ENCODE measurements at places on chromosomes 3 and 15.

GRCh38 chr3:45871780-45872179, 14.6 kb upstream of the CCR9 start:
- no peak for DNase-seq

DNA sequence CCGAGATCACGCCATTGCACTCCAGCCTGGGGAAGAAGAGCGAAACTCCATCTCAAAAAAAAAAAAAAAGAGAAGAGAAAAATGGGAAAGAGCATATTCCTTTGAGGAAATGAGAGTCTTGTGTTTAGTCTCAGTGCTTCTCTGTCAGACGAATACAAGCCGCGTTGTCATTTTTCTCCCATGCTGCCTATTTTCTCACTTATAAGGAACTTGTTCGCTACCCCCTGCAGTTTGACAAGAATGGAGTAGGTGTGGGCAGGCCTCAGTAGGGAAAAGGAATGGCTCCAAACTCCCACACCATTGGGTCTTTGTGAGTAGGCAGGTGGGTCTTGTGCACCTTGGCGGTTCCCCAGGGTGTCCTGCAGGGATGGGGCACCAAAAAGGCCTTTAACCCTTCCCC, 6.5 kb downstream of the GPR160 start:
- DNase-seq, result no peak

DNA sequence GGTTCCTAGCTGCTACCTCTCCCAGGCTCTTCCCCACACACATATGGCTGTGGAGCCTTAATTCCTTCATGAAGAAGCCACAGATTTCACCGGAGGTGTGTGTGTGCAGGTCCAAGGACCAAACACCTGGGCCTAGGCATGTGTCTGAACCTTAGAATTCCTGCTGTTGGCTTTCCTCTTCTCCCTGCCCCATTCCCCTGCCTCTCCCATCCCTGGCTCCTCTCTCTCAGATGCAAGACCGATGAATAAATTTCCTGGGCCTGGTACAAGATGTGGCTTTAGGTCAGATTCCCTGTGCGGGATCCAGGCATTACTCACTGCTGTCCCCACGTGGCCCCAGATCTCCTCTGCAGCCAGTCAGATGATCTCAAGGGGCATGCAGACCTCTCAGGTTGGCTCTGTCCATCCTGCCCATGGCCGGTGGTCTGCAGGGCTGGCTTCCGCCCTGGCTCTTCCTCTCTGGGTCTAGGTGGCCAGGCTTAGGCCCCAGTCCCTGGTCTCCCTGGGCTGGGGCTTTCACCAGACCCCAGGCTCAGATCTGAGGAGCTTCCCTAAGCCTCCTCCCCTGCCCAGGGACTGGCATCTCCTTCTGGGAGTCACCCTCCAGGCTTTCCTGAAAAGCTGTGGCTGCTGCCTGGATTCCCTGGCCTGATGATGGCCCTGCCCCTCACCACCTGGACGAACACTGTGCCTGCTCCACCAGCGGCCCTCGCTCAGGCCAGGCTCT, 20.5 kb downstream of the CCR9 start:
- no peak for DNase-seq

- DNase-seq, result no peak
Measured at GRCh38 chr3:160477750-160478149, 28.2 kb upstream of the TRIM59 start.

DNA sequence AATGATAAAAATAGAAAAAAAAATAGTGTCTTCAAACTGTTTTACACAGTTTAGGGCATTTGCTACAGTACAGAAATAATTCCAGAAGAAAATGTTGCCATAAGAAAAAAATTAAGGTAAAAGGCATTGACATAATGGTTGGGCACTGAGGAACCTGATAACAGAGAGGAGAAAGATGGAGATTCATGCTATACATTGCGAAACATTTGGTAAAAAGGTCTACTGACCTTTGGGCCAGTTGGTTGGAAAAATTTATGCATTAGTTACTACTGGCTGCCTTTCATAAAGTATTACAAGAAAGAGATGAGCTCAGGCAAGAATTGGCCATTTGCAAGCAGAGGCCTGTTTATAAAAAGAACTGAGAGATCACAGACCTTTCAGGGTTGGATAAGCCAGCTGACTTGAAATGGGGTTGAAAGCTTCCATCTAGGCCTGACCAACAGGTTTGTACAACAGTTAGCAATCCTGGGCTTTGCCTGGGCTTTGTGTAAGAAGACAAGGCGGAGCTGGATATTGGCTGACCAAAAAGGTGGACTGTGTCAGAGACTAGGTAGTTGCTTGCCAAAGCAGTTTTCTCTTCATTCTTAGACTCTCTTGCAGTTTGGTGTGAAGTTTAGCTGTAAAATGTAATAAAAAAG, 166.6 kb upstream of the MCTP2 start:
- DNase-seq, result no peak

DNA sequence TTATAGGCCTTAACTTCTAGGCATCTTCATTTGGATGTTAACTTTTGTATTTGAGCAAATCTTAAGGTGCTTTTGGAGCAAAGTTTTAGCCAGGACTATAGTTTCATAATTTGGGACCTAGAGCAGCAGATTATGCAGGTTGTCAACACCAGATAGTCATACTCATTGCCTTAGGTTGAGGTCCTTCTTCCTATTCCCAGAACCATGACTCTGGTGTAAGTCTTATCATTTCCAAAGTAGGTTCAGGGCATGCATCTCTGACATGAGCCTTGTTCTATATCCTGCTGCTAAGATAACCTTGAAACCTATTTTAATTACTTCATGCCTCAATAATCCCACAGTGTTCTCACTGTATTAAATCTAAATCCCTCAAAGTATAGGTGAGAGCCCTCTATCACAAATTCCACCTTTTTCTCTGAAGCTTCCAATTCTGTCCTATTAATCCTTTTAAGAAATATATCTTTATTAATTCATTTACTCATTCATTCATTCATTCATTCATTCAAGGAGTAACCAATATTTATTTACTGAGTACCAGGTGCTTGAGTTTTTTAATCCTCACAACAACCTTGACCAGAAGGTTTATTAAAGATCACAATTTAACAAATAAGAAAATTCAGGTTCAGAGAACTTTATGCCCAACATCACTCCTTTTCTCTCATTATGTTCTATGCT, 2.7 kb upstream of the FNDC3B start:
- DNase-seq, result no peak

DNA sequence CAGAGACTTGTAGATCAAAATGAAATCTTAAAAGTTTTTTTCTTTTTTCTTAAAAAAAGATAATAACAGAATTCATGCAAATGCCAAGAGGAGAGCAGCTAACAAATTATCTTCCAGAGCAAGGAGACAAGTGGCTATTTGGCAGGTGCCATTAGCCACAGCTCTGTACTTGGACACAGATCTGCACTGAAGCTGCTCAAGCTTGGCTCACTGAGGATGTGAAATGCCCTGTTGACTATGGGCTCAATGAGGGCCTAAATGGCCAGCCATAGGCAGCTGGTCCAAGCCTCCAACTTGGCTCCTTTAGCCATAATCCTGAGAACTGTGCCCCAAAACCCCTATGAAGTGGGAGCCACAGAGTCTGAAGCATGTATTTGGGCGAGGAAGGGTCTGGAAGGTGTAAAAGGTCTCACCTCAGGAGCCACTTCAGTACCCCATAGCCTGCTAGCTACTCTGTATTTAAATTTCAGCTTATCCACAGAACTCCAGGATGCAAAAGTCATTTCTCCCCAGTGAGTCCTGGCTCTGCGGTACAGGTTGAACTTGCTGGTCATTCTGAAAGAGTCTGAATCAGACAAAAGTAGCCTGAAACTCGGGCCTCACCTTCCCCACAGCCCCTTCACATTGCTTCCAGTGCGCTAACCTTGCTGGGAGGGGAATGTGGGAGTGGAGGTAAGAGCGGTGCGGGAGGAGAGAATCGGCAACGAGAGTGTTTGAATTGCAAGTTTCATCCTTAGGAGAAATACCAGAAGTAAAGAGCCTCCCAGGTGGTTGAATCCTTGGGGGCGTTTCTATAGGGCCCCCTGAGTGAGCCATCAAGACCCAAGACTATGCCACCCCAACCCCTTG, 48.0 kb downstream of the ZIC4 start:
- no peak for DNase-seq

DNA sequence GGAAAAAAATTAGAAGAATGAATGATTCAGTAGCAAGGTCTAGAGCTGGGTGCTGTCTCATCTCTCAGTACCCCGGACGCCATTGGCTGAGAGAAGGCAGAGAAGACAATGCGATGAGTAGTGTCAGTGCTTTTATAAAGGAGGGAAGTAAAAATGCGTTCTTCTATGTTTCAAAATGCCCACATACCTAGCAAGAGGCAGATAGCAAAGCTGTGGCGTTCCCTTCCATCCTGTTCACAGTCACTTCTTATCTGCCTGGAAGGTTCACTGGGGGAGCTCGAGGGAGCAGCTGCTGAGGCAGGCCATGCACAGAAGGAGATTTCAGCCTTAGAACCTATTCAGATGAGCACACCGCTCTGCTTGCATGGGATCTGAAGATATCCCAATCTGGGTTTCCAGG, 234.0 kb downstream of the RPLP1 start:
- DNase-seq, result no peak

DNA sequence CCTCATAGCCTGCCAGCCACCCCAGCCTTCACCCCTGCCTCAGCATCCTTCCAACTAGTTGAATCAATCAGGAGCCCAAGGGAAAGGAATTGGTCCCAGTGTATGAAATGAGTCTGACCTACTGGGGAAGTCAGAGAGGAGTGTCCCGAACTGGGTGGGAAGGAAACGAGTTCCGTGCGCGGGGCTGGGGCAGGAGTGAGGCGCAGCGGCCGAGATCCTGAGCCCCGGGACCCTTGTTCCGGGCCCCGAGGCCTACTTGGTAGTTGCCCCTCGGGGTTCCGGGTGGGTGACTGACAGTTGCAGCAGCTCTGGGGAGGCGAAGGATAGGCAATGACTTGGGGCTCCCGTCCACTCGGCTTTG, 1.1 kb upstream of the PLCL2 start:
- DNase-seq, result no peak

GRCh38 chr3:160454995-160455394, 5.4 kb upstream of the TRIM59 start:
- no peak for DNase-seq

- no peak for DNase-seq
Measured at GRCh38 chr3:61594964-61595285, 33.6 kb downstream of the PTPRG start.

DNA sequence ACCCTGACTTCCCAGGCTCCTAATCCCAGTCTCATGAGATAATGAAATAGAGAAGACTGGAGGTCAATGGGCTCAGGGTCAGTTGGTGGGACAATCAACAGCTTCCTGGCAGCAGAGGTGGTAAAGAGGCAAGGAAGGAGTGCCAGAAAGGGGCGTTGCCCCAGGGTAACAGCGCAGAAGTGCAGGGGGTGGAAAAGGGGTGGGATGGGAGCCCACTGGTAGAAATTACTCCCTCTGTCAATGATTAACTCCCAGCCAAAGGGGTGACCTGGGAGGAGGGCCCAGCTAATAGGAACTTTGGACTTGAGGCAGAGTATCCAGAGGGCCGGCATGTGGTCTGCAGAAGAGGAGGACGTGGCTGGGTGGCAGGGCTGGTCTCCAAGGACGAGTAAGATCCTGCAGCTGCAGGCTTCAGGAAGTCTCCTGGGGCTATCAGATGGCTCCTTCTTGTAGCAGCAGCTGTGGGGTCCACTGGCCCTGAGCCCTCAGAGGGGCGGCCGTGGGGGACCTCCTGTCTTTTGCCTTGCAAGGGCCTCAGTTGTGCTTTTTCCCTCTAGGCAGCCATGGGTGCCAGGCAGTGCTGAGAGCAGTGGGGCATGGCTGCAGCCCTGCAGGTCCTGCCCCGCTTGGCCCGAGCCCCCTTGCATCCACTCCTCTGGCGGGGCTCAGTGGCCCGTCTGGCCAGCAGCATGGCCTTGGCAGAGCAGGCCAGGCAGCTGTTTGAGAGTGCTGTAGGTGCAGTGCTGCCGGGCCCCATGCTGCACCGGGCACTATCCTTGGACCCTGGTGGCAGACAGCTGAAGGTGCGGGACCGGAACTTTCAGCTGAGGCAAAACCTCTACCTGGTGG, 2.3 kb downstream of the GLYCTK start:
- DNase-seq, result no peak

DNA sequence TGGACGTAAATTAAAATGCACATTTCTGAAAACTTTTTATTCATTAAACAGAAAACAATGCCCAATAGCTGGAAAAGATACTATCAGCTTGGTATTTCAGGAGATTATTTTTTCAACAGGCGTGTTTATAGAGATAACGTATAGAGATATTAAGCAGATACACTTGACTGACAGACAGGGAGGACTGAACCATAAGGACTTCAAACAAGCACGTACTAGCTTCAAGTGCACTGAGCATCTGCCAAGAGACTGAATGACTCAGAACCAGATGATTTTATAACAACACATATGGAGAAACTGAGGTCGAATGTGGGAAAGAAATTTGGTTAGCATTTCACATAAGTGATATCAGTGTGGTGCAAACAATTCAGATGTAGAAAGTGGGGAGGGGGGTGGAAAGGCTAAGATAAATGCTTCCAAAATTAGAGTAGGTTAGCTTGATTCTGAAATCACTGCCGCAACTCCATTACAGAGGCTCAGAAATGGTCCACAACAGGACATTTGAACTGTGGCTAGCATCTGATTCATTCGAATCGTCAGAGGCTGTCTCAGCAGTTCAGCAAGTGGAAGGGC, 103.5 kb downstream of the SEMA6D start:
- no peak for DNase-seq

GRCh38 chr15:58453931-58454793, 22.4 kb downstream of the LIPC start:
- no peak for DNase-seq

- DNase-seq, result no peak
Measured at GRCh38 chr3:129343643-129344360, 65.1 kb downstream of the HMCES start.

- no peak for DNase-seq
Measured at GRCh38 chr3:80087767-80088166, 320.0 kb upstream of the ROBO1 start.

DNA sequence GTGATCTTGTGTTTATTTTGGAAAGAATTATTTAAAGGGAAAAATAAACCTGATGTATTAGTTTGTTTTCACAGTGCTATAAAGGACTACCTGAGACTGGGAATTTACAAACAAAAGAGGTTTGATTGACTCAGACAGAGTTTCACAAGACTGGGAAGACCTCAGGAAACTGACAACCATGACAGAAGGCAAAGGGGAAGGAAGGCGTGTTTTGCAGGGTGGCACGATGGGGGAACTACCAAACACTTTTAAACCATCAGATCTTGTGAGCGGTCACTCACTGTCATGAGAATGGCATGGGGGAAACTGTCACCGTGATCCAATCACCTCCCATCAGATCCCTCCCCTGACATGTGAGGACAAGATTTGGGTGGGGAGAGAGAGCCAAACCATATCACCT, 87.0 kb downstream of the TP63 start:
- no peak for DNase-seq

GRCh38 chr3:5095886-5096285, 26.2 kb upstream of the ARL8B start:
- DNase-seq, result no peak
